ENCODE measurements at places on chromosomes 2 and 18.

DNA sequence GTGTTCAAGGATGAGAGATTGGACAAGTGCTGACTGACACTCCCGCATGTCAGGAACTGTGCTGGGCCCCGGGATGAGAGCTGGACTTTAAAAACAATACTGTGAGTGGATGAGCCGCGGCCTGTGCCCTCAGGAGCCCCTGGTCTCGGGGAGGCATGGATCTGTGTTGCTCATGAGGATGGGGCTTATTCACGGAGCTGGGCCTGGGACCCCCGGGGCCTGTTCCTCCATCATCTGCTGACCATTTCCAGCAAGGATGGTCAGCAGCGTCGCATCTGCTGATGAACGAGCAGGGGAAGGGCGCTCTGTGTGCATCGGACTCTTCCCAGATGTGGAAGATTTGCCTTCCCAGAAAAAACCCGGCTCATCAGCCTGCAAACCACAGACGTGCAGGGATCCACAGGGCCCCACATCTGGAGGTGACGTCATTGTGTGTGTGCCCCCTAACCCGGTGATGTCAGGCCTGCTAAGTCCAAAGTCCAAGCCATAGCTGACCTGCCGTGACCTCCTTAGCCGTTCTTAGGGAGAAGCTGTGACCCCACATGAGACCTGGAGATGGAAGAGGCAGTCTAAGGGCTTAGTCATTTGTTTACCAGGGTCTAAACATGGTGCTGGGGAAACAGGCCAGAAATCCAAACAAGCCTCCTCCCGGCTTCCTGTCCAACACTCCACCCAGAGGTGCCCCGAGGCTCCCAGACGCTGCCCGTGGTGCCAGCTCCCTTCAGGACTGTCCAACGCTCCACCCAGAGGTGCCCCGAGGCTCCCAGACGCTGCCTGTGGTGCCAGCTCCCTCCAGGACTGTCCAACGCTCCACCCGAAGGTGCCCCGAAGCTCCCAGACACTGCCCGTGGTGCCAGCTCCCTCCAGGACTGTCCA is 143.9 kb downstream of the PXDN start:
- no peak for DNase-seq

DNA sequence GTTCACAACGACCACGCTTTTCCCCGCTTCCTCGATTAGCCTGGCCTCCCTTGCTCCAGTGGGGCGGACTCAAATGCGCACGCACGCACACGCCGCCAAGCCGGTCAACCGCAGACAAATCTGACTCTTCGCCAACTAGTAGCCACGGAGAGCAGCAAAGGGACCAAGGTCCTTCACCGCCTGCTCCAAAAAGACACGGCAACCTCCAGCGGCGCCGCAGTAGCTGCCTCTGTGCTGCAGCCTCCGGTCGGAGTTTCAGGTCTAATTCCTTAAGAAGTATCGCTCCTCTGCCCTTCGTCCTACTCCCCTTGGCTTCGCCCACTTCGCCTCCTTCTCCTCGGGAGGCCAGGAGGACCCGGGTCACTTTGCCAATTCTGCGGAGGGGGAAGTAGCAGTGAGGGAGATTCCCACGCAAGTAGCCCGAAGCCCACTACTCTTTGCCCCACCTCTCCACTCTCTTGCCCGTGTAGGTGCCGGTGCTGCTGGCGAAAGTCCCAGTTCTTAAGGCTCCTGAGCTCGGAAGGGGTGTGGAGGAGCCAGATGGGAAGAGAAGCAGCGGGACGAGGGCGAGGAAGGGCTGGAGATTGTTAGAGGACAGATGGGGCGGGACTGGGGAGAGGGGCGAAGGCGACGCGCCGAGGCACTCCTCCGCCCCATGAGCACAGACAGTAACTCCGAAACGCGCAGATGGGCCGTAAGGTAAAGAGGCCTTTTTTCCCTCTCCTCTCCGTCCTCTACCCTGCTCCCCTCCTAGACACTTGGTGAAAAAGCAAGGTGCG is 615 bp downstream of the AKAIN1 start:
- no peak for DNase-seq

DNA sequence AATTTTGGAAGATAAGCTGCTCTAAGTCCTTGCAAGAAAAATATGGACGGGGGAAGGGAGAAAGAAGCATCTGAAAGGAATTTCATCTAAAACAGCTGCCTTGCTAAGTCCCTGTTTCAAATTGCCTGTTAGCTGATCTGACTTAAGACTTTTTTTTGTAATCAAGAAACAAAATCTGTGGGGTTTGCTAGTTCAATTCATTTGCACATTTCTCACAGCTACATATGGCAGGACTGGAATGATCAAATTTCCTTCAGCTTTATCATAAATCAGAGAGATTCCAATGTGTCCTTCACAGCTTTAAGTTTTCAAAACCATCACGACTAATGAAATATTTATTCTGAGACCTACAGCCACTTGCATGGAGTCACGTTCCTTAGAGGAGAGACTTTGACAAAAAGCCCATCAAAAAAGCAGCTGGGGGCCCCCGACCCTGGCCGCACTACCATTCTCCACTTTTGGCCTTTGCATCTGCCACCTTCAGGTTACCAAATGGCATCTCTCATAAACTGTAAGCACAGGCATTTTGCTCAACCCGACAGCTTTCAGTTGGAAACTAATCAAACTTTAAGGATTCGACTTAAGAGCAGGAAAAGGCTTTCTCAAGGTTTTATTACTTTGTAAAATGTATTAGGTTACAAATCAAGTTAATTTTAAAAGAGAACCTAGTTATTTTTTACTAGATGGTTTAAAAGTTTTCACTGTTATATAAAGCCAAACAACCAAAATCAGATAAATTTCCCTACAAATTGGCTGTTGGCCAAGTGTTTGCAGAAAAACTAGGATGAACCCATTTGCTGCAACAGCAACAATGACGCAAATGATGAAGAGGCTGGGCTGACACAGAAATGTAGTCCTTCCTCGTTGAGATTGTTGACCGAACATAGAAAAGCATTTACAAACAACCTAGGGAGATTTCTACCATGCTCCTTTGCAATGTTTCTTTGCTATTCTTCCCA is 100.4 kb upstream of the RND3 start:
- DNase-seq = no peak

DNA sequence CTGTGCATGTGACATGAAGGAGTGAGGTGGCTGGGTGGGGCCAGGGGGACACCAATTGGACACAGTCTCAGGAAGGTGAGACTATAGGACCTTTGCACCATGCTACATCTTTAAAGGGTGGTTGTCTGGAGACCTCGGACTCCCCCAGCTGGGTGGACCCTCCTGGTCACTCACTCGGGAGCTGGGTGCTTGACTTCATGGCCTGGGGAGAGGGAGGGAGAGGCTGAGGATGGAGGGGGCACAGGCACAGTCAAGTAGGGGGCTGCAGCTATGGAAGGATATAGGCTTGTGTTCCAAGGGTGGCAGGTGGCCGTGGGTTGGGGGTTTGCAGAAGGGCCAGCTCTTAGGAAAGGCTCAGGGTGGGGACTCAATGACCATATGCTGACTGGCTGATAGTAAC is 7.1 kb upstream of the CELF4 start:
- no peak for DNase-seq

- no peak for DNase-seq
These were observed 225.9 kb downstream of the MGAT5 start for GRCh38 chr2:134479696-134480330.

DNA sequence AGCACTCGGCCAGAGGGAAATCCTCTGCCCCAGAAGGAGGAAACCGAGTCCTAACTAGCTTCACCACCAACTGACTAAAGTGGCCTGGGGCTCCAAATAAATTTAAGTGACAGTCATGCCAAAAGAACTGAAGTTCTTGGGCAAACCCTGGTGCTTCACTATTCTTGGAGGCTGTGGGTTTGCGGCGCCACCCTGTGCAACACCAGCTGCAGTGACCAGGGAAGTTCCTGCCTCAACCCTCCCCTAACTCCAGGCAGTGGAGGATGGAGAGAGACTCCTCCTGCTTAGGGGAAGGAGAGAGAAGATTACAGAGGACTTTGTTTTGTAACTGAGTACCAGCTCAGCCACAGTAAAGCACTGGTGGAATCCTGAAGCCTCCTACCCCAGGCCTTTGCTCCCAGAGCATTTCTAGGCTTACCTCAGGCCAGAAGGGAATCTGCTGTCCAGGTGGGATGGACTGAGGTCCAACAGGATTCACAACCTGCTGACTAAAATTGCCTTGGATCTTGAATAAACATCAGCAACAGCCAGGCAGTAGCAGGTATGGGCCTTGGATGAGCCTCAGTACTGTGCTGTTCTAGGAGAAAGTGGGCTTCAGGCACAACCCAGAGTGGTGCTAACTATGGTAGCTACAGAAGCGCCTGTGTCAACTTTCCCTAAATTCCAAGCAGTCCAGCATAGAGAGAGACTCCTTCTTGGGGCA is 29.4 kb upstream of the BMP10 start:
- no peak for DNase-seq

DNA sequence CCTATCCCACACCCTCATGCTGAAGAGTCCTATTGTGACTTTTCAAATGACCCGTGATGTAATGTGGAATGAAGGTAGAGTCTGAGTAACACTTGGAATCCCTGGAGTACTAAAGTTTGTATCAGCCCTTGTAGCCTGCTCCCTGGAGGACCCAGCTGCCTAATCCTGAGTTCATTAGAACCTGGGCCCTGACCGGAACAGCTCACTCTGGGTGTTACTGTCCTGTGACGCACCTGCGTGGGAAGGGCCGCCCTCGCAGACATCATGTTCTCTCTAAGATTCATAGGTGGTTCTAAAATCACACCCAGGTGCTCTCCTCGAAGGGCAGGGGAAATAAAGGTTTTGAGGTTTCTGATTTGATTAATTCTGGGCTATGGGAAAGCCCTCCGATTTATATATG is 62.3 kb downstream of the NCK2 start:
- no peak for DNase-seq

GRCh38 chr2:10132596-10132995 is 10.1 kb downstream of the RRM2 start:
- DNase-seq = no peak

DNA sequence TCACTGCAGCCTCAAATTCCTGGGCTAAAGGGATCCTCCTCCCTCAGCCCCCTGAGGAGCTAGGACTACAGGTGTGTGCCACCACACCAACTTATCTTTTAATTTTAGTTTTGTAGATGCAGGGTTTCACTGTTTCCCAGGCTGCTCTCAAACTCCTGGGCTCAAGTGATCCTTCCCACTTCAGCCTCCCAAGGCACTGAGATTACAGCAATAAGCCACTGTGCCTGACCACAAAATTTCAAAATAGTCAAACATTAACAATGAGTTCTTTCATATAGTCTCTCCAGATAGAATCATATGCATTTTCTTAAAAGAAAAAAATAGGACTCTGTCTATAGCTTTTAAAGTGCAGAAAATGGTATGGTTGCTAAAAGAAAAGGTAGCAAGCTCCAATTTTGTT is 24.9 kb upstream of the PID1 start:
- DNase-seq = no peak

DNA sequence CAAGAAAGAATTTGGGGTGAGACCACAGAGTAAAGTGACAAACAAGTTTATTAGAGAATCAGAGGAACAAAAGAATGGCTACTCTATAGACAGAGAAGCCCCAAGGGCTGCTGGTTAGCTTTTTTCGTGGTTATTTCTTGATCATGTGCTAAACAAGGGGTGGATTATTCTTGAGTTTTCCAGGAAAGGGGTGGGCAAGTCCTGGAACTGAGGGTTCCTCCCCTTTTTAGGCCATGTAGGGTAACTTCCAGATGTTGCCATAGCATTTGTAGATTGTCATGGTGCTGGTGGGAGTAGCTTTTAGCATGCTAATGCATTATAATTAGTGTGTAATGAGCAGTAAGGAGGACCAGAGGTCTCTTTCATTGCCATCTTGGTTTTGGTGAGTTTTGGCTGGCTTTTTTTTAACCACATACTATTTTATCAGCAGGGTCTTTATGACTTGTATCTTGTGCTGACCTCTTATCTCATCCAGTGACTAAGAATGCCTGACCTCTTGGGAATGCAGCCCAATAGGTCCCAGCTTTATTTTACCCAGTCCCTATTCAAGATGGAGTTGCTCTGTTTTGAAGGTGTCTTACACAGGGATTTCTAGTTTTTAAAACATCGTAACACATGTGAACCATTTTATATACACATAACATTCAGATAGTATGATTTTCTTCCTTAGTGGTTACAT is 77.8 kb downstream of the MYO1B start:
- DNase-seq = no peak

DNA sequence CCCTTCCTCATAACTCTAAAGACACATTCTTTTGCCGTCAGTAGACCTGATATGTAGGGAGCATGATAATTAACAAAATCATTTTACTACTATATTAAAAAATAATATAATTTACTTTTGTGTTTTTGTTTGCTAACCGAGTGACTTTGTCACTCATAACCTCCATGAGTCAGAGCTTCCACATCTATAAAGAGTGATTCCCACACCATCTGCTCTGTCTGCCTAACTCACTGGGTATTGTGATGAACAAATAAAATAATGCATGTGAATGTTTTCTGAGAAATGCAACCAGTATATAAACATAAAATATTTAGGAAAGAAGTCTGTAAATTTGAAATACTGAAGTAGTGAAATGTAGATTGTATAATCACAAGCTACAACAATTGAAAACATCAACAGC is 123.4 kb upstream of the DSEL start:
- DNase-seq = no peak

Measured in NCI-H446 treated with DMSO at 0.1 percent for 48 hours (cell line).